Upper lobe of left lung (tissue), 6 donors: ENCODE measurements at places on chromosomes 1 and 21. TPM values are rescaled to one million over a fixed set of nuclear protein-coding genes. Genes with fewer than 3 reads are reported as not detected.
A peak's percentile ranks its signal among the peaks of the same experiment; 100 is the strongest.

DNA sequence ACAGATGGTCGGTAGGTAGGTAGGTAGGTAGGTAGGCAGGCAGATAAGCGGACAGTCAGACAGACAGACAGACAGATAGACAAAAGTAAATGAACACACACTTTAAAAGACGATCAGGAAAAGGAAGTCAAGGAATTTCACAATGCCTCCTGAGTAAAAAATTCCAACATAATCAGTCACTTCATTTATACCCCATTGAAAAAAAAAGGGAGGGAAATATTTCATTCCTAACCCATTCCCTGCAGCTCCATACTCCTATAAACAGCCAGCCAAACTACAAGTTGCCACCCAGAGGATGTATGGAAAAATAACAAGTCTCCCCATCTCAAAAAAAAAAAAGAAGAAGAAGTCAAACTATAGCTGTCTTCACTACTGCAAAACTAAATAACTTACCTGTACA is 43.4 kb downstream of the ZZZ3 start:
- H3K27me3 ChIP-seq = no peaks in the 10 kb centered on the region
- DNase-seq = no peak
- no peak overlapping the region for H3K4me3 ChIP-seq
- peaks cover 1% of the 10 kb centered on the region for H3K36me3 ChIP-seq
- H3K27ac ChIP-seq = no peak overlapping the region

- no peak overlapping the region for H3K4me3 ChIP-seq
- H3K4me1 ChIP-seq = no peaks in the 10 kb centered on the region
- H3K27ac ChIP-seq = no peak overlapping the region
- DNase-seq = no peak
Observed at GRCh38 chr21:28928578-28929420, 63.9 kb downstream of the LTN1 start.

DNA sequence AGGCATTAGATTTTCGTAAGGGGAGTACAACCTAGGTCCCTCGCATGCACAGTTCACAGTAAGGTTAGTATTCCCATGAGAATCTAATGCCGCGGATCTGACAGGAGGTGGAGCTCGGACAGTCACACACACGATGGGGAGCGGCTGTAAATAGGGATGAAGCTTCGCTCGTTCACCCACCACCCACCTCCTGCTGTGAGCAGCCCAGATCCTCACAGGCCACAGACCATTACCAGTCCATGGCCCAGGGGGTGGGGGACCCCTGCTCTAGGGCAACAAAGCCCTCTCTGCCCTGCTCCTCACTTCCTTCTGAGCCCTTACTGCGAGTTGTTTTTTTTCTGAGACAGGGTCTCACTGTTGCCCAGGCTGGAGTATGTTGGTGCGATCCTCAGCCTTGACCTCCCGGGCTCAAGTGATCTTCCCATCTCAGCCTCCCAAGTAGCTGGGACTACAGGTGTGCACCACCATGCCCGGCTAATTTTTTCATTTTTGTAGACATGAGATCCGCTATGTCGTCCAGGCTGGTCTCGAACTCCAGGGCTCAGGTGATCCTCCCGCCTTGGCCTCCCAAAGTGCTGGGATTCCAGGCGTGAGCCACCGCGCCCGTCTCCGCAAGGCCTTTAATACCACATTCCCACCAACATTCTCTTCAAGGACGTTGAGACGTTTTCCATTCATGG is 21.3 kb downstream of the TRPM2 start:
- DNase-seq = no peak
- H3K27ac ChIP-seq = no peak overlapping the region
- H3K27me3 ChIP-seq = no peaks in the 10 kb centered on the region
- H3K4me1 ChIP-seq = peaks cover 9% of the 10 kb centered on the region
- H3K4me3 ChIP-seq = no peak overlapping the region

DNA sequence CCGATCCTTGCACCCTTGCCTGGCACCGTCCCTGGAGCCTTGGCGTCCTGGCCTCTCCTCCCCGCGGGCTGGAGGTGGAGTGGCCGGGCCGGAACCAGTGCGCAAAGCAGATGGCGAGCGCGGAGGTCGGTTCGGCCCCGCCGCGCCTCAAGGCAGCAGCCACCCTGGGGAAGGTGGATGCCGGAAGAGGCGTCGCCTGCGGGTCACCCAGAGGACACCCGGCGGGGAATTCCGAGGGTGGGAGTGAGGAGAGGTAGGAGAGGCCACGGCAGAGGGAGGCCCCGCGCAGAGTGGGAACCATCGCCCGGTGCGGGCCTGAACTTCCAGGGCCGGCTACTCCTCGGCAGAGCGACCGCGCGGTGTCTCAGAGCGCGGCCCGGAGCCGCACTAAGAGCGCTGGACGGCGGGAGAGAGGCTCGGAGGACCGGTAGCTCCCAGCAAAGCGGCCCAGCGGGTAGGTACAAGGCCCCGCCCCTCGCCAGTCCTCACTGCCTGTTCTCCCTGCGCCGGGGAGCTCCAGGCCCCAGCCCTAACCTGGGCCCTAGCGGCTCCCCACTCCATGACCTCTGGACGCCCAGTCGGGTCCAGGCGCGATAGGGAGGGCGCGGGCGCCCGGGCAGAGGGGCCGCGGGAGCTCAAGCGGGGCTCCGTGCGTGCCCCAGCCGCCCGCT is at the start of gene RNF207:
Gene RNF207 (plus strand): TSS at position 271 of the 671 bp plus-strand sequence. CDS start 417 bp downstream, outside the sequence.
- peak; percentile 90 for DNase-seq
- no peaks in the 10 kb centered on the region for H3K36me3 ChIP-seq
- H3K4me1 ChIP-seq = peaks cover 38% of the 10 kb centered on the region
- H3K27ac ChIP-seq = peak within 1 kb of the TSS; percentile 70
- H3K27me3 ChIP-seq = peaks cover 22% of the 10 kb centered on the region

- H3K36me3 ChIP-seq = no peaks in the 10 kb centered on the region
- H3K27ac ChIP-seq = no peak overlapping the region
- DNase-seq = no peak
- no peaks in the 10 kb centered on the region for H3K27me3 ChIP-seq
- no peak overlapping the region for H3K4me3 ChIP-seq
- H3K4me1 ChIP-seq = no peaks in the 10 kb centered on the region
Observed at GRCh38 chr1:87202451-87202850, 126.2 kb upstream of the LMO4 start.

DNA sequence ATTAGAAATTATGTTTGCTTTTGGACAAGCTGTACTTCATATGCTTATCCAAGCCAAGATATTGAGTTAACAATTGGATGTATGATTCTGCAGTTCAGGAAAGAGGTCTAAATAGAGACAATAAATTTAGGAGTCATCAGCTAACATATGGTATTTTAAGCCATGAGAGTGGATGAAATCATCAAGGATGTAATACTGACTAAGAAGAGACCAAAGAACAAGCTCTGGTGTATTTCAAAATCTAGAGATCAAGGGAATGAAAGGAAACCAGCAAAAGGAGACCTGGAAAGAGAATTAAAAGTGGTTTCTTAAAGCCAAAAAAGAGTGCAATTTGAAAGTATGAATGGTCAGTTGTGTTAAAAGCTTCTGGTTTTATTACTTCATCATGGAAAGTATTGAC is 183.6 kb upstream of the BEND5 start:
- H3K4me1 ChIP-seq = no peaks in the 10 kb centered on the region
- no peak for DNase-seq
- H3K27ac ChIP-seq = no peak overlapping the region
- no peaks in the 10 kb centered on the region for H3K27me3 ChIP-seq

DNA sequence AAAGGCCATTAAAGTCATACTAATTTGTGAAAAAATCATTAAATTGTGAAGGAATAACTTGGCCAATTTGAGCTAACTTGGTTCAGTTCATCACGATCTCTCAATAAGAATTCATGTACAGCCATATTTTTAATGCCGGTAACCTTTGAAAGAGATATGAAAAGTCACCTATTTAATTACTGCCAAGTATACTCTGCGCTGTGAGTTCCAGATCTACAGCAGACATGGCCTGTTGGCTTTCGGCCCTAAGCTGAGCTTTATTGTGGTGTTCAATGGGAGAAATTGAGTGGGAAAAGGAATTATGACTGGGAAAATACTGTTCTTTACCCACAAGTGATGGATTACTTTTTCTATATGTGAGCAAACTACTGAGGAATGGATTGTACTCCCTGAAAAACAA is 159.9 kb upstream of the L1TD1 start:
- H3K36me3 ChIP-seq = no peaks in the 10 kb centered on the region
- no peak overlapping the region for H3K27ac ChIP-seq
- H3K4me3 ChIP-seq = no peak overlapping the region
- H3K27me3 ChIP-seq = no peaks in the 10 kb centered on the region

TTC22 gene
- 15.7 TPM for total RNA-seq

ATAD3C gene
- total RNA-seq = 13.8 TPM

CCDC27 gene
- total RNA-seq = not detected

TENT5C gene
- total RNA-seq = 20.5 TPM

LHX8 gene
- not detected for total RNA-seq
